ENCODE measurements at places on chromosomes 6 and 20.

DNA sequence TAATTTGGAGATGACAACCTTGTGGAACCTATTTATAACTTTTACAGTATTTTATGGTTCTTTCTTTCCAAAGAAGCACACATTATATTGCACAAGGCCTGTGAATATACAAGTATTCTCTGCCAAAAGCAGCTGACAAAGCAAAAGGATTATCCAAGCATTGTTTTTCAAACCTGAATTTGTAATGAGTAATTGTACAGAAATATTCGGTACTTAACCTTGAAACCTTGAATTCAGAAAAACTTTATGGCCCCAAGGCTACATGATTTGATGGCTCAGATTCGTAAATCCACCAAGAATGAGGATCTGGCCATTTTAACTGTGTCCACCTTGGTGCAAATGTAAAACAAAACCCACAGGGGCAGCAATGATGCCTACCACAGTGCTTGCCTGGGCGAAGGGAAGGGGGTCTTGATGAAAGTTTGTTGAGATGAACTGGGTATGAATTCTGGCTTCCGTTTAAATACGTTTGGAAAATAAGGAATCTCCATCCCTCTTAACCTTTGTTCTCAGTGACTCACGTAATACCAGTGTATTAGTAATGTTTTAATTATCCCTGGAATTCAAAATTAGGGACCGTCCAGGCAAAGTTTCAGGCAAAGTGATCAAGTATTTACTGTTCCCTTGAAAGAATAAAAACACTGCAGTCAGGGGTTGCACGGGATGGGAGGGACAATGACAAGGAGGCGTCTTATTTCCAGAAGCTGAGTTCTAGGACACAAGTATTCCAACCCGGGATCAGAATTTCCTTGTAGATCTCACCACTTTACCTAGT, 2.7 kb upstream of the RBM24 start:
- no peak for DNase-seq

DNA sequence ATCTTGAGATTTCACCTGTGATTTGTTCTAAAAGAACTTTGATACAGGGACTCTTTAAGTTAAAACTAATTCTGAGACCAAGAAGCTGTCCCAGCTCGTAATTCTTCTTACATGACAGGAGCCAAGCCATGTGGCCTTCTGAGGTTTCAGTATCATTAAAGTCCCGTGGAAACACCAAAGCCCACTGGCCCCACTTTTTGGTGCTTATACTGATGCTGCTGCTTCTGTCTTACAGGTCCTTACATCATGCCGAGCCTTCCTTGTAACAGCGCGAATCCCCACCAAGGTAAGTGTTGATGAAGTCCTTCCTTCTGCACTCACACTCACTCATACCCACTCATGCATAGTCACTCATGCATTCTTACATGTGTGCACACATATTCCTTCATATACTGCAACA, 140.7 kb downstream of the CARMIL1 start:
- DNase-seq = no peak

DNA sequence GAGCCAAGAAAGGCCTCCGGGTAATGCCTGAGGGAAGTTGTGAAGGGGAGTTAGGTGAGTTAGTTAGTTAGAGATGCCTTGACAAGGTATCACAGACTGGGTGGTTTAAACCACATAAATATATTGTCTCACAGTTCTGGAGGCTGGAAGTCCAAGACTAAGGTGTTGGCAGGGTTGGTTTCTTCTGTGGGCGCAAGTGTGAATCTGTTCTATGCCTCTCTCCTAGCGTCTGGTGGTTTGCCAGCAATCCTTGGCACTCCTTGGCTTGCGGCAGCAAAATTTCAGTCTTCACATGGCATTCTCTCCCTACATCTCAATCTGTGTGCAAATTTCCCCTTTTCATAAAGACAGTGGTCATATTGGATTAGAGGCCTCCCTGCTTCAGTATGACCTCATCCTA, 29.7 kb upstream of the RANBP9 start:
- DNase-seq = no peak

GRCh38 chr6:159116343-159116742, 52.9 kb upstream of the FNDC1 start:
- no peak for DNase-seq

GRCh38 chr6:36478051-36478526, 35.3 kb downstream of the KCTD20 start:
- no peak for DNase-seq

- DNase-seq = no peak
Measured at GRCh38 chr20:54062812-54063280, 7.5 kb downstream of the BCAS1 start.
